Left ventricle myocardium inferior (tissue), 1 donor: ENCODE measurements at places on chromosomes 13 and 19. TPM values are rescaled to one million over a fixed set of nuclear protein-coding genes. Genes with fewer than 3 reads are reported as not detected.

Gene SLC27A5
- 4.1 TPM for total RNA-seq

GRCh38 chr13:99415014-99415650 is 86.1 kb upstream of the TM9SF2 start:
- H3K27ac ChIP-seq, result no peak overlapping the region
- H3K4me1 ChIP-seq, result no peaks in the 10 kb centered on the region
- H3K4me3 ChIP-seq, result no peak overlapping the region
- DNase-seq, result no peak
- H3K36me3 ChIP-seq, result no peaks in the 10 kb centered on the region

Gene CCNE1
- total RNA-seq, result 3.1 TPM

Gene PSG4
- not detected for total RNA-seq

GRCh38 chr19:13681509-13681908 is 82.8 kb upstream of the MRI1 start:
- H3K36me3 ChIP-seq, result no peaks in the 10 kb centered on the region
- no peaks in the 10 kb centered on the region for H3K4me1 ChIP-seq
- H3K27me3 ChIP-seq, result no peaks in the 10 kb centered on the region
- no peak overlapping the region for H3K4me3 ChIP-seq
- no peak overlapping the region for H3K27ac ChIP-seq

DNA sequence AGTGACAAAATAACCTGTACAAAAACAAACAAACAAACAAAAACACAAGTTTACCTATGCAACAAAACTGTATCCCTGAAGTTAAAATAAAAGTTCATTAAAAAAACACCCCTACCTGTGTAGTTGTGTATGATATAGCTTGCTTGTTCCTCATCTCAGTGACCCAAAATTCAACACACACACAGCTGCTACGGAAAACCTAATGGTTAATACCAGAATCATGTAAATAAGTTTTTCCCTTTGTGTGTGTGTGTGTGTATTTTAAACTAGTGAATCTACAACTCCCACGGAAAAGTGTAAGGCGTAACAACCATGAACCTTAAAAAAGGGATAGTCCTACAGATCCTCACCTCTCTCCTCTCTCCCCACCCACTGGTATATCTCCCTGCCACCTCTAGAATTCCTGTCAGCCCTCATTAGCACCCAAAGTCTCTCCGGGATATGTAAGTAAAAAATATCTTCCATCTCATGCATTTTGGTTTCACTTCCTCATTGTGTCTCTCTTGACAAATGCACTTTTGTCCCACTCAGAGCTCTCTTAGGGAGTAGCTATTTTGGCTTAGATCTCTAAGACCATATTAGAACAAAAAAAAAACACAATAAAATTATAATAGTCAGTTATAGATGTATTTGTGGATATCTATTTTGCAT is 2236.5 kb downstream of the PCDH9 start:
- no peaks in the 10 kb centered on the region for H3K36me3 ChIP-seq
- no peak overlapping the region for H3K27ac ChIP-seq
- no peaks in the 10 kb centered on the region for H3K27me3 ChIP-seq
- H3K4me1 ChIP-seq, result no peaks in the 10 kb centered on the region

DNA sequence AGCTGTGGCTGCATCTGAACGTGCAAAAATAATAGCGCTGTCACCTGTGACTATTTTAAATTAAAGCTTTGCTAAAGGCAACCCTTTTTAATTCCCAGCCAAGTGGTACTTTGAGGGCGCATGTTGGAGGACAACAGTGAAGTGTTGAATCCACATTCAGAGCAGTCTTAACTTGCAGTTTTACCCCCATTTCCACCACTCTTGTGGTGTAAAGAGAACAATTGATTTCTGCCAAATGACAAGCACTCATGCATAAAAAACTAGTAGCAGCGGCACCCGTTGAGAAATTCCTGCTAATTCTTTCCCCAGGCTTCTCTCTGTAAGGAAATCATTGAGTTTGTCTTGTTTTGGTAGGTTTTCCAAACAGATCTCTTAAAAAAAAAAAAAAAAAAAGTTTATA is 1033.3 kb downstream of the EFNB2 start:
- no peaks in the 10 kb centered on the region for H3K27me3 ChIP-seq
- H3K36me3 ChIP-seq, result no peaks in the 10 kb centered on the region
- no peak for DNase-seq
- no peak overlapping the region for H3K4me3 ChIP-seq
- H3K27ac ChIP-seq, result no peak overlapping the region

GRCh38 chr19:10238172-10238783 is 7.1 kb upstream of the S1PR2 start:
- H3K27ac ChIP-seq, result peak overlapping the region; percentile 84
- H3K36me3 ChIP-seq, result no peaks in the 10 kb centered on the region
- peaks cover 24% of the 10 kb centered on the region for H3K4me1 ChIP-seq
- no peaks in the 10 kb centered on the region for H3K27me3 ChIP-seq

DNA sequence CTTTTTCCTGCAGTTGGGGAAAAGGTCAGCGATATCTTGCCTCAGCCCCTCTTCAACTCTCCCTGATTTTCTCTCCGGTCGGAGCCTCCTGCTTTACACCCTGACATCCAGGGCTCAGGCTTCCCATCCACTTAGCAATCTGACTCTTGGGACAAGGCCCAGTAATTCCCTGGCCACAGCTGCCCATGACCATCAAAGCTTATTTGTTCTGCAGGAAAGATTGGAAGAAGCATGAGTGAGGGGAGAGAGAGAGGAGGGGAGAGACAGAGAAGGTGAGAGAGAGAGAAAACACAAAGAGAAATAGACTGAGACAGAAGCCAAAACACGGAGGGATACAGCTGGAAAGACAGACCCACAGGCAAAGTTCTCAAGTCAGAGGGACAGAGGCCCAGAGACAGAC is 13.7 kb downstream of the SYT3 start:
- peaks cover 42% of the 10 kb centered on the region for H3K27me3 ChIP-seq
- no peak for DNase-seq
- no peak overlapping the region for H3K4me3 ChIP-seq
- no peaks in the 10 kb centered on the region for H3K36me3 ChIP-seq
- no peak overlapping the region for H3K27ac ChIP-seq
- no peaks in the 10 kb centered on the region for H3K4me1 ChIP-seq

Gene ACP7
- not detected for total RNA-seq

- H3K4me3 ChIP-seq, result no peak overlapping the region
- DNase-seq, result no peak
- H3K4me1 ChIP-seq, result no peaks in the 10 kb centered on the region
- H3K27ac ChIP-seq, result no peak overlapping the region
- peaks cover 32% of the 10 kb centered on the region for H3K27me3 ChIP-seq
Observed at GRCh38 chr19:16167055-16167454, 6.3 kb downstream of the CIB3 start.

Gene ZNF653
- 4.2 TPM for total RNA-seq

Gene OR7D2
- total RNA-seq, result 0.16 TPM

GRCh38 chr13:74869846-74870245 is 612.1 kb downstream of the TBC1D4 start:
- DNase-seq, result no peak
- no peaks in the 10 kb centered on the region for H3K36me3 ChIP-seq
- H3K27me3 ChIP-seq, result no peaks in the 10 kb centered on the region
- no peaks in the 10 kb centered on the region for H3K4me1 ChIP-seq
